Stimulated activated CD4-positive, alpha-beta T cell treated with anti-CD3 and anti-CD28 coated beads, Interleukin-12 subunit alpha, Interleukin-12 subunit beta, amount 100 ng/mL, for 24 hours (primary cell): ENCODE measurements at places on chromosomes 7 and 10.

DNA sequence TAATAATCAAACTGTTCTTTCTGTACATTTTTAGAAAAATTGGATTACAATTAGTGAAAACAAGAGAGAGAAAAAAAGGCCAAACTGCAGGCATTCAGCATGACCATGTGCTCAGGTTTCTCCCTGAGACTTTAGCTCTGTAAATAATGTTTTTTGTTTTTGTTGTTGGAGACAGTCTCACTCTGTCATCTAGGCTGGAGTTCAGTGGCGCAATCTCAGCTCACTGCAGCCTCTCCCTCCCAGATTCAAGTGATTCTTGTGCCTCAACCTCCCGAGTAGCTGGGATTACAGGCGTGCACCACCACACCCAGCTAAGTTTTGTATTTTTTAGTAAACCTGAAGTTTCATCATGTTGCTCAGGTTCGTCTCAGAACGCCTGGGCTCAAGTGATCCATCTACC, 23.0 kb downstream of the BZW2 start:
- DNase-seq: no peak

- no peak for DNase-seq
These were observed 7.0 kb downstream of the NAT16 start for GRCh38 chr7:101172854-101173751.

DNA sequence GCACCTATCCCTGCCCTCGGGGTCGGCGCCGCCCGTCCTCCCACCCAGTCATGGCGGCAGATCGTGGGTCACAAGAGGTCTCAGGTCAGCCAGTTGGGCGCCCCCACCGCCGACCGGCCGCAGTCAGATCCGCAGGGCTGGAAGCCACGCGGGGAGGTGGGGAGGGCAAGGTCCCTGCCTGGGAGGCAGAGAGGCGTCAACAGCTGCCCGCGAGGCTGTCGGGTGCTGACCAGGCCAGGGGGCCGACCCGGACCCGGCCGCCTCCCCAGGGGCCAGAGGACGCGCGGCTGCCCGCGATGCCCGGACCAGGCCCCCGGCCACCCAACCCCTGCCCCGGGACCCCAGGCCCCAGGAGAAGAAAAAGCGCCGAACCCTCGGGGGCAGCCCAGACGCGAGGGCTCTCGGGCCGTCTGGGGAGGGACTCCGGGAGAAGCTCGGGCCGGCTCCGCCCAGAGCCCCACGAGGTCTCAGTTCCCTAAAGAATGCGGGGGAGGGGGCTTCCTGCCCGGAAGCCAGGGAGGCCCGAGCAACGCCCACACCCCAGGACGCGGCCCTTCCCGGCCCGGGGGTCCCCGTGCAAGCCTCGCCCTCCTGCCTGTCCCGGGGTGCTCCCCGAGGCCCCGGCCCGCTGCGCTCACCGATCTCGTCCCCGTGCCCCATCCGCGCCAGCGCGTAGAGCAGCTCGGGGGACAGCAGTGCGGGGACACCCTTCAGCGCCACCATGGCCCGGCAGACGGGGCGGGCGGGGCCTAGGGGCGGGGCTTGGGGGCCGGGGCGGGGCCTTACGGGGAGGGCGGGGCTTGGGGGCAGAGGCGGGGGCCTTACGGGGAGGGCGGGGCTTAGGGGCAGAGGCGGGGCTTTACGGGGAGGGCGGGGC, at the start of gene FUOM:
TSS of gene FUOM (minus strand) at position 735 of the 877 bp plus-strand sequence. CDS start at position 723, 12 bp downstream.
- peak; percentile 64 for DNase-seq

- no peak for DNase-seq
These were observed 60.9 kb upstream of the CHRM2 start for GRCh38 chr7:136807598-136807997.
